Fibroblast of upper back skin (primary cell): ENCODE measurements at places on chromosomes 5 and 9.
A peak's percentile ranks its signal among the peaks of the same experiment; 100 is the strongest.

GRCh38 chr5:145948921-145949320 lies 12.5 kb downstream of the SH3RF2 start:
- no peak for DNase-seq

DNA sequence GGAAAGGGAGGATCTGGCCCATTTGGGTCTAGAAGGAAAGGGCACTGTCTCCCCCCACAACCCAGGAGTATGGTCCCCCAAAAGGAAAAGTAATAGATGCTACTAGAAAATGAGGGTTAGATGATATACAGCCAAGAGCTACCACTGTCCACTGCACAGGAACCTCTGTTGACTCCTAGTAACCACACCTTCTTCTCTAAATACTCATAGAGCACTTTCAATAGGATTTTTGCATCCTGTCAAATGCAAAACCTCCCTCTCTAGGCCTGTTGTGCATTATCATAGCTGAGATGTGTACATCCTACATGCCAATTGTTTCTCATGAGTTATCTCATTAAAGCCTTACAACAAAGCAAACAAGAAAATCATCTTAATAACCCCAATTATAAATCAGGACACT lies 66.8 kb downstream of the THBS4 start:
- no peak for DNase-seq

- DNase-seq: no peak
Measured at GRCh38 chr5:107661038-107661649, 9.6 kb downstream of the EFNA5 start.

DNA sequence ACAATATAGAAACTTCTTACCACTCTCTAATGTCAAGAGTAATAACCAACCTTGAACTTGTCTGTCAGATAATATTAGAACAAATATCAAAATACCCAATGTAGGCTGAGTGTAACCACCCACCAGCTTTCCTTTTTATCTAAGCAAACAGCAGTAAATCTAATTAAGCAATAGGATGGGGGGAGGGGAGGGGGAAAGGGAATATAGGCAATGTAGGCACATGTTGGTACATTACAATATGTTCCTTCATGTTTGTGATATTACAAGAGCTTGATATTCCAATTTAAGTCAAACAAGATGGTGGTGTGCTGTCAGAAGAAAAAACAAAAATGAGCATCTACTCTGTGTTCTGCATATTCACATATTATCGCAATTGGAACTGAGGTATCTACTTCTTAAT lies 158.2 kb downstream of the DENND1A start:
- no peak for DNase-seq

- no peak for DNase-seq
Measured at GRCh38 chr9:37617161-37617560, 24.8 kb upstream of the TOMM5 start.

GRCh38 chr9:133583586-133583985 lies 25.6 kb downstream of the FAM163B start:
- no peak for DNase-seq

GRCh38 chr9:77648234-77649108 lies at the start of gene GNA14:
Gene GNA14 (minus strand): TSS chr9:77648322. CDS start chr9:77647793, 529 bp downstream.
- peak; percentile 4 for DNase-seq

GRCh38 chr5:37492778-37493555 lies 113.8 kb downstream of the WDR70 start:
- peak; percentile 27 for DNase-seq

- no peak for DNase-seq
Measured at GRCh38 chr9:126376311-126377175, 49.9 kb downstream of the MVB12B start.

DNA sequence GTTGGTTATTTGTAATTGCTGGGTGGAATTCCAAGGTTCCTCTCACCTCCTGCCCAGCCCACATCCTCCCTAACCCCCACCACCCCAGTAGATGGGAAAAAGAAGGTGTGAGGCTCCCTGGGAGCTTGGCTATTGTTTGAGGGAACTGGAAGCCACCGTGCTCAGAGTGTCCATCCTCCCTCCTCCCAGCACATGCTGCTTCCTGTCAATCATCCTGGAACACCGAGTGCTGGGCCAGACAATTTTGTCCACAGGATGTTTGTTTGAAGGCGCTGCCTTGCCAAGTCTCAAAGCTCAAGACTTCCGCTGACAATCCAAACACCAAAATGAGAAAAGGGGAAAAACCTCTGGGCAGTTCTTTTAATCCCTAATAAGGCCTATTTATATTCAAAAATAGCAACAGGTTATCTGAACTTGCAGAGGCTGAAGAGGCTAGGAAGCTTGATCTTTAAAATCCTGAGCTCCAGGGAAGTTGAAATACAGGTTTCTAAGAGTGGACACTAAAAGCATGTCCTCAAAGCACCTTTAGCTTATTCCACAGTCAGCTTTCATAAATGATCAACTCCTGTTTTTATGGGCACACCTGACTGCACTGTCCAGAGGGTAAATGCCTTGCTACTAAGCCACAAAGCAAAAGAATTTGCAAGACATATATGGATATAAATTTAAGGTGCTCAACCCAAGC lies 286.7 kb downstream of the NFIB start:
- DNase-seq: no peak

DNA sequence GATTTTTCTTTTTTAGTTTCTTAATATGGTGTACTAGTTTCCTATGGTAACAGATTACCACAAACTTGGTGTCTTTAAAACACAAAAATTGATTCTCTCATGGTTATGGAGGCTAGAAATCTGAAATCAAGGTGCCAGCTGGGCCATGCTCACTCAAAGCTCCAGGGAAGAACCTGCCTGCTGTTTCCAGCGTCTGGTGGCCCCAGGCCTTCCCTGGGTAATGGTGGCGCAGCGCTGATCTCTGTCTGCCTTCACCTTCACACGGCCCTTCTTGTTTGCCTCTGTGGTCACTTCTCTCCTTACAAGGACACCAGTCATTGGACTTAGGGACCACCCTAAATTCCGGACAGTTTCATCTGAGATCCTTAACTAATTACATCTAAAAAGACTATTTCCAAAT lies 70.5 kb upstream of the GFPT2 start:
- DNase-seq: no peak

DNA sequence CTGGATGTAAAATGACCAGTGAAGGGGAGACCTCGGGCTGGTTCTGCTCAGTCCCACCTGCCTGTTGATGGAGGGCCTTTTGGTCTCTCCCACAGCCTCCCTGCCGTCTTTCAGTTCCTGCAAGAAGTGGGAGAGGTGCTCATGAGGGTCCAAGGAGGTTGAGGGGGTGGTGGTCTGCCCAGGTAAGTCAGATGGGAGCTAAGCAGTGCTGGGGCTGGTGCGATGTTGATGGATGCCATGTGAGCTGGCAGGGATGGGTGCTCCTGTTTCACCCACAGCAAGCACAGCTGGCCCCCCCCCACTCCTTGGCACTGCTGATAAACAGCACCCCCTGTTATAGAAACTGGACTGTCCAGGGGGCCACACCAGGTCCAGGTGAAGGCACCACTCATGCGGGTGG lies 145.6 kb downstream of the NSG2 start:
- DNase-seq: no peak

GRCh38 chr9:94783102-94783682 lies 56.7 kb downstream of the AOPEP start:
- DNase-seq: peak; percentile 87

- no peak for DNase-seq
Measured at GRCh38 chr5:133824661-133825254, 143.7 kb downstream of the C5orf15 start.

- peak; percentile 26 for DNase-seq
Measured at GRCh38 chr9:120970244-120970643, 43.6 kb upstream of the TRAF1 start.

- no peak for DNase-seq
Measured at GRCh38 chr9:135612981-135613910, 26.1 kb downstream of the GLT6D1 start.

DNA sequence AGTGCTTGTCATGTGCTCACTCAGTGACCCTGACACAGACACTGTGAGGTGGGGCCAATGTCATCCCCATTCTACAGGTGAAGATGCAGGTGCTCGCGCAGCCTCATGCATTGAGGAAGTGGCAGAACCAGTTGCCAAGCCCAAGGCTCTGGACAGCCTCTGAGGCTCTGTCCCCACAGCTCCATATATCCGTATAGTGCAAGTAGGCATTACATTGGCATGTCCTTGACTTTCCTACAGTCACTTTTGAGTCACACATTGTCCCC lies 58.8 kb upstream of the ANGPTL2 start:
- DNase-seq: no peak

DNA sequence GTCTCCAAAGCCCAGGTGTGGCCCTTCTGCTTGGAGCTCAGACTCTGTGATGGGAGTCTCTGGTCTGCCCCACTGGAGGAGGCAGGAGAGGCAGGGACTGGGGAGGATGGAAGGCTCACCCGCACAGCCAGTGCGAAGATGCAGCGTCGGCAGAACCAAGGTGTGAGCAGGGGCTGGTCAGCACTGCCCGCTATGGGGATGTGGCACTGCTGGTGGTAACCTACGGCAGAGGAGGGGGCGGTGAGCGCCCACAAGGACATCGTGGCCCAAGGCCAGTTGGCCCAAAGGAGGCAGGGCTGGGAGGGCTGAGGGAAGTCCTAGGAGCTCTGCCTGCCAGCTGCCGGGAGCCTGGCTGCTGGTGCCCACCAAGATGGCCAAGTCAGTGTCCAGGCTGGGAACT lies 7.3 kb downstream of the PHF19 start:
- DNase-seq: no peak

- no peak for DNase-seq
Measured at GRCh38 chr5:13316176-13316575, 628.3 kb downstream of the DNAH5 start.

DNA sequence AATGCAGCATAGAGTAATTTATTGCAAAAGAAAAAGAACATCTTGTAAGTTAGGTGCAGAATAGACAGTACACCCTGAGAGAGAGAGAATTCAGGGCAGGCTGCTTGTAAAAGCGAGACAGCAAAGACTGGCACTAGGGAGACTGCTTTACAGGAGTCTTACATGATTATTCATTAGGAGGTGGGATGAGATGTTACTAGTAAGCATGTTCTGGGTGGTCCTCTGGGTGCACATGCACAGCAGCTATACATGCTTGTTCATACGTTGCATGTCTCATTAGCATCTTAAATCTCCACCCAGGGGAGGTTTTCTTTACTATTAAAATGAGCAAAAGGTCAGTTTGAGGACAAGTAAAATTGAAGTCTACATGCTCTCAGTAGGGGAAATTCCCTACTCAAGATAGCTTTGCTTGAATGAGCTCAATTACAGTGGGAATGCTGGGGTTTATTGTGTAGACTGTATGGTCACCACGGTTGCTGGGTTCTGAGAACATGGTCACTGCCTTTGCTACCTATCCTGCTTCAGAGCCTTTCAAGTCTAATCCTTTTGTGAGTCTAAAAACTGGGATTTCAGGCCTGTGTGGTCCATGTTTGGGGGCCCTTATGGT lies 60.6 kb downstream of the RGS7BP start:
- DNase-seq: no peak

DNA sequence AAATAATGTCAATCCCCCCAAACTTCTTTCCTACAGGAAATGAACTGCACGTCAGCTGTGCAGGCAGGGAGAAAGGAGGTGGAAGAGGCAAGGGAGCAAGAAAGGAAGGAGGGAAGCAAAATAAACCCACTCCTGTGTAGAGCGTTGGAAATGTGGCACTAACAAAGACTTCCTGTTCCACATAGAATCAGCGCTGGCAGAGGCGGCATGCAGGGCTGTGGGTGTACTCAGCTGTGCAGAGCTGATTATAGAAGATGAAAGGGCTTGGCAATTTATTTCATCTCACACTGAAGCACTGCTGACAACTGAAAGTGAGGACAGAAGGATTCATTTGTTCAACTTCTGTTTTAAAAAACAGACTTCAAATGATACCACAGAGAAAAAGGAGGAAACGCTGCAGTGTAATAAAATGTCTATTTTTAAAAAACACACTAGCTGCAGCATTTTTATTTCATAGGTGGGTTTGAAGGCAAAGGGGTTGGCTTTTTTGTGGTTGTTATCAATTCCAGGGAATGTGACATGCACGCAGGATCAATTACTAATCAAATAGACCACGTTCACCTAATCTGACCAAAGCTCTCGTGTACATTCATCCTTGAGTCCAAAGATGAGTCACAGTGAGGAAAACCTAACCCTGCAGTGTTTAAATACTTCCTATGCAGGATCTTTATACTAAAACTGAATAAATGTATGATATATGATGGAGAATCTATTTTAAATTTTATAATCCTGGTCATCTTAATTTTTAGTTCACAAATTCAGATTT lies 583.5 kb downstream of the ZNF608 start:
- peak; percentile 45 for DNase-seq

- peak; percentile 19 for DNase-seq
Measured at GRCh38 chr5:174505621-174506020, 218.8 kb upstream of the MSX2 start.

GRCh38 chr9:29714860-29715259 lies 2141.6 kb upstream of the C9orf72 start:
- no peak for DNase-seq

GRCh38 chr9:3491450-3491849 lies 34.4 kb downstream of the RFX3 start:
- DNase-seq: no peak

DNA sequence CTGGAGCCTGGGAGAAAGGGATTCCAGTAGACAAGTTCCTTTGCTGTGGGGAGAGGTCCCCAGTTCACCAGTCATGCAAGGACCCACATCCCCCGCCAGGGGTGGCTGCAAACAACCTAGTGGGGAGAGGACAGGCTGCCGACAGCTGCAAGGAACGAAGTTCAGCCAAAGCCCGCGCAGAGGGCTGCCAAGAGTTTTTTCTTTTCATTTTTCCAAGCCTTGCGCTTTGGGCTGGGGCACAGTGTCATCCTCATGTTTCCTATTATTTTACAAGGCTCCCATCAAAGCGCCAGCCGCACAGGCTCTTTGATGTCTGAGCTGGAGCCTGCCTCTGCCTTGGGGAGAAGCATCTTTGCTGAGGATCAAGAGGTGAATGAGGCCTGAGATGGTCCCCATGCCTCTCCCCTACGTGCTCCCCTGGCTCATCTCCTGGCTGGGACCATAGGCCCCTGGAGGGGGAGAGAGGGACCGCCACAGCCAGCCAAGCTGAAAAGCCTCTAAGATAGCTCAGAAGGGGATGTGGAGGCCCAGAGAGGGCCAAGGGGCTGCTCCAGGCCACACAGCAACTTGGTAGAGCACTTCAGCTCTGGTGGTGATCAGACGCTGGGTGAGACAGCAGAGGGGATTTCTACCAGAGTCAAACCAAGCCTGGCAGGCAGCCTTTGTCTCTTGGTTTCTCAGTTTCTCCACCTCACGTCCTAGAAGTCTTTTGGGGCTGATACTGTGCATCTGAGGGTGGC lies 50.4 kb upstream of the SYNPO start:
- DNase-seq: peak; percentile 83

GRCh38 chr9:134690301-134690751 lies 48.7 kb downstream of the COL5A1 start:
- DNase-seq: no peak

GRCh38 chr5:116566251-116566650 lies 8.4 kb downstream of the SEMA6A start:
- DNase-seq: no peak

GRCh38 chr9:133963166-133963565 lies 29.0 kb downstream of the VAV2 start:
- DNase-seq: no peak

DNA sequence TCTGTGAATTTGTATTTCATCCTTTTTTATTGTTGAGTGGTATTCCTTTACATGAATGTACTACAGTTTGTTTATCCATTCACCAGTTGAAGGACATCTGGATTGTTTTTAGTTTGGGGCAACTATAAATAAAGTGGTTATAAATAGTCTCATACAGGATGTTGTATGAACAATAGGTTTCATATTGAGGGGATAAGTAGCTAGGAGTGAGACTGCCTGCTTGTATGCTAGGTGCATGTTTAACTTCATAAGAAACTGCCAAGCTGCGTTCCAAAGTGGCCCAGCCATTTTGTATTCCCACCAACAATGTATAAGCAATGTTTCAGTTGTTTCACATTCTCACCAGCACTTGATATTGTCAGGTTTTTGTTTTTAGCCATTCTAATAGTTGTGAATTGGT lies 21.5 kb downstream of the OTULINL start:
- DNase-seq: no peak
